Stimulated activated CD4-positive, alpha-beta T cell treated with anti-CD3 and anti-CD28 coated beads, Interleukin-4, amount 100 ng/mL, for 4 hours (primary cell): ENCODE measurements at places on chromosomes 4 and X.

GRCh38 chr4:86981789-86982188 is 47.0 kb downstream of the AFF1 start:
- DNase-seq: no peak

DNA sequence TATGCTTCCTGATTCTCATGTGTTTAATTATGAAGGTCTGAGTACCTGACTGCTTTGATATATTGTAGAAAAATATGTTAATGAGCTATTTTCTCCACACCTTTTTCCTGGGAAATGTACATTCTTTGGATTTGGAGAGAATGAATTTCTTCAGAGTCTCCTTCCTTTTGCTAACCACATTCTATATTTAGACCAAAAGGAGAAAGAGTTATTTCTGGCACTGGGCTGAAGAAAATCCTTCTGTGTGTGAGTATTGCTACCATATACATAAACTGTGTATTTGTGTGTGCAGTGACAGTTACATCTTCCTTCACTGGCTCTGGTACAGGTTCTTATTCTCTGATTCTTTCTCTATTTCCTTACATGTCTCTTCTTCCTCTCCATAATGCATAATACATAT is 44.5 kb upstream of the PGRMC2 start:
- no peak for DNase-seq

- no peak for DNase-seq
Observed at GRCh38 chr4:61201561-61201960, 1.4 kb downstream of the ADGRL3 start.

DNA sequence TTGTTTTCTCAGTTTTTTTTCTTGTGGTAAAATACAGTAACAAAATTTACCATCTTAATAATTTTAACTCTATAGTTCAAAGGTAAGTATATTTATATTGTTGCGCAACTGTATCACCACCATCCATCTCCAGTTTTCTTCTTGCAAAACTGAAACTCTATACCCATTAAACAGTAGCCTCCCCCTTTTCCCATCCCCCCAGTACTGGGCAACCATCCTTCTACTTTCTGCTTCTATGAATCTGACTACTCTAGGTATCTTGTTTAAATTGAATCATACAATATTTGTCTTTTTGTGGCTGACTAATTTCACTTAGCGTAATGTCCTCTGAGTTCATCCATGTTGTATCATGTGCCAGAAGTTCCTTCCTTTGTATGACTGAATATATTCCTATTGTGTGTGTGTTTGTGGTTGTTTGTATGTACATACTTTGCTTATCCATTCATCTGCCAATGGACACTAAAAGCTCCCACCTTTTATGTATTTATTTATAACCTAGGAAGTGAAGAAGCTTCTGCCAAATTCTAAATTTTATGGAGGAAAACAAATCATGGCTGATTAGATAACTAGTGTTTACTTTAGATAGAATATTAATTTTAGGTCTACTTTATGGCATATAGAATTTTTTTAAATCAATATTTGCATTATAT is 10.0 kb downstream of the ABHD18 start:
- no peak for DNase-seq

DNA sequence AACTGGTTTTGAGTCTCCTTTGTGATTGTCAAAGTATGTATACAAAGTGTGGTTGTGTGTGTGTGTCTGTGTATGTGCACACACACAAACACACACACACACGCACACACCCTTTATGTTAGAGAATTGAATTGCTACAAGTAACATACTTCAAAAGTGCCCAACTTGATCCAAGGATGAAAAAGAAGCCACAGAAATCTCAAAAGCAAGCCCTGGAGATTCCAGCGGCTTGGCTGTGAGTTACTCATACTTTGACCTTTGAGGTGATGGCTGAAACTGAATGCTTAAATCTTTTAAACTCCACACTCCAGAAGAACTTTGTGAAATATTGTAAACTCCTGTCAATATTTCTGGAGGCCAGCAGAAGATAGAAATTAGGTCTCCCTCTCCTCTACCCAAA is 168.4 kb upstream of the NRK start:
- no peak for DNase-seq

DNA sequence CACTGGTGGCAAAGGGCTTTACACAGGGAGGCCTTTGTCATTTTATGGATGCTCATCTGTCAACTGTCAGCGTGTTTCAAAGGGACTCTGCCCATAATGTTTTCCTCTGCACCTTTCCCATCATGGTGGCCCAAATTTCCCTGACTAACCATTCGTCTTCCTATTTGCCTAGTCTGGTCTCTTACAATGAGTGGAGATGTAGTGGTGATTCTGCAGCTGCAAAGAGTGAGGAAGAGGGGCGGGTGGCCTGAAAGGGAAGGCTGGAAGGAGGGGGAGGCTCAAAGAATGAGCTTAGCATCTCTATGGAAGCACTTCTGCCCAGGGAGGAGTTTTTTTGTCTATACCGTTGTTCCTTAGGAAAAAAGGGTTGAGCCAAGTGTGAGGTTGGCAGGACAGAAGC is 447.5 kb downstream of the NKX6-1 start:
- no peak for DNase-seq

DNA sequence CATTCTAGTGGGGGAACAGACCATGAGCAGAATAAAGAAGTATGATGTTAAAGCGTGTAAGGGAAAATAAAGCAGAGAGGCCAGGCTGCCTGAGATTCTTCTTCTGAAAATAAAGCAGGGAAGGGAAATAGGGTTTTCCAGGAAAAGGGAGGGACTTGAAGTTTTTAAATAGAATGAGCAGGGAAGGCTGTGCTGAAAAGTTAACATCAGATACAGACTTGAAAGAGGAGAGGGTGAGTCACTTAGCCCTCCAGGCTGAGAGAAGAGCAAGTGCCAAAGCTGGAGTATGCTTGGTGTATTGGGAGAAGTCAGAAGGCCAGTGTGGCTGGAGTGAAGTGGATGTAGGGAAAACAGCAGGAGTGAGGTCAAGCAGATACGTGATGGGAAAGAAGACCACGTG is 10.0 kb upstream of the PLK4 start:
- DNase-seq: no peak

- no peak for DNase-seq
Observed at GRCh38 chrX:11285651-11286050, 7.6 kb upstream of the AMELX start.

- no peak for DNase-seq
Observed at GRCh38 chr4:187770345-187770744, 225.2 kb upstream of the ZFP42 start.

DNA sequence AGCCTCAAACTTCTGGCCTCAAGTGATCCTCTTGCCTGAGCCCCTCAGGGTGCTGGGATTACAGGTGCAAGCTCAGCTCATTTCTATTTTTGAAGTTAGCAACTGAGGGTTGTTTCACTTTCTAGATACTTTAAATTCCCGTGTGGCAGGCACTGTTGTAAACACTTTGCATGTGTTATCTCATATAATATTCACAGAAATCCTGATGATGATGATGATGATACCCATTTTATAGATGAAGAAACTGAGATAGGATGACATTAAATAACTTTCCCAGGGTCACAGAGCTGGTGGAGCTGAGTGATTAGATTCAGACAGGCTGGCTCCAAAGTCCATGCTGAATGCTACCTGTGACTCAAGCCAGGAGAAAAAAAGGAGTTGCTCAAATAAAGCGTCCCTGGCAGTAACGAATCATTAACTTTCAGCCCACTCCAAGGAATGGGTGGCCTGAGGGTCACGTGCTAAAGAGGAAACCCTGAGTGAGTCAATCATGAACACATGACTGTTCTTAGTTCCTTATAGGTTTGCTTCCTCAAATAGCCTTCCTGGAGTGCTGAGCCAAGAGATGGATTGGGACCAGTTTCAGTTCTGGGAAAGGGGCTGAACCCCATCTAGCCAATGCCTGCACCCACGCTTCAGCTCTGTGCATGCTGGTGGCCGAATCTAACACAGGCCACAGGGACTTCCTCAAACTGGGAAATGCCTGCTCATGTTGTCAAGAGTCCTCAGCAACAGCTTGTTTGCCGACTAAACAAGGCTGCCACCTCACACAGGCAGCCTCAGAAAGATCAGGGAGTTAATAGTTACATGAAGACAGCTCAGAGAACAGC is 52.8 kb downstream of the RBM47 start:
- DNase-seq: no peak

DNA sequence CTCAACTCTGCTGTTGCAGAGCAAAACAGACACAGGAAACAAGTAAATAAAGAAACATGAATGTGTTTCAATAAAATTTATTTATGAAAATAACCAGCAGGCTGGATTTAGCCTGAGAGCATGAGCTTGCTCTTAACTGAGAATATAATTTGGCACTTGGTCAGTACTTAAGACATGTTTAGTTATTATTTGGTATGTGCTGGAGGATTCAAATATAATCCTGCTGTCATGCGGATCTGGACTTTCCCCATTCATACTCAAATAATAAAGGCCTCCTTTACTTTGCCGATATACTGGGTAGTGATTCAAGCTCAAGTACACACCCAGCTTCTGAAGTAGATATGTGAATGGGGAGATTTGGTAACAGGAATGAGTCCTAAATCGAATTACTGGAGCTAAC is 465.5 kb upstream of the HS3ST1 start:
- DNase-seq: no peak

GRCh38 chr4:158754385-158755180 is 14.2 kb upstream of the FNIP2 start:
- no peak for DNase-seq

- DNase-seq: no peak
Observed at GRCh38 chrX:68669094-68669860, 21.8 kb downstream of the STARD8 start.

DNA sequence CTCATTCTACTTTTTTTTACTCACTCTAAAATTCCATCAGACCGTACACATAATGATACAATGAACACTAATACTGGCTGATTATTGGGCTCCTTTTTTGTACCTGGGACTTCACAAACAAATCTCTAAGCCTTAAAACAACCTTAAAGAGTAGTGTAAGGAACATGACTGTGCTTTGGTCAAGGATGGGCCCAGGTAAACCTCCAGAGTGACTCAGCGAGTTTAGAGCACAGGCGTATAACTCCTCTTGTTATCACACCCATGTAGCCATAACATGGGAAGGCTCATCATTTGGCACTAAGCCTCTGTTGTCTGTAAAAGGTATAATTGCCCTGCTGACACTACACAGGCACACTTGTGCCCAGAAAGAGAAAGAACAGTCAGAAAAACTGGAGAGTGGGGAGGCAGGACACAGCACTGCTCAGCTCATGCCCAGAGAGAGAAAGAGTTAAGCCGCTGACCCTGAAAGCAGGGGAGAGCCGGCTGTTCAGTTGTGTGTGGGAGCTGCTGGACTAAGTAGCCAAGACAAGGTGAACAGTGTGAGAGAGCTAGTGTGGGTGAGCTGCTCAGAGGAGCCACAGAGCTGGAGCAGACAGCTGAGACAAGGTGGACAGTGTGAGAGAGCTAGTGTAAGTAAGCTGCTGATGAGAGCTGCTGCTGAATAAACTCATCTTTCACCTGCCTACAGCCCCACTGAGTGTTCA is 319.6 kb upstream of the BMP3 start:
- no peak for DNase-seq

- DNase-seq: no peak
Observed at GRCh38 chrX:68915778-68916177, 87.0 kb downstream of the EFNB1 start.

- peak; percentile 5 for DNase-seq
Observed at GRCh38 chrX:130330706-130331105, 9.0 kb upstream of the SLC25A14 start.

GRCh38 chr4:146040623-146041022 is 102.0 kb upstream of the ZNF827 start:
- DNase-seq: no peak

- DNase-seq: no peak
Observed at GRCh38 chr4:15920723-15921591, 17.6 kb downstream of the FGFBP1 start.

DNA sequence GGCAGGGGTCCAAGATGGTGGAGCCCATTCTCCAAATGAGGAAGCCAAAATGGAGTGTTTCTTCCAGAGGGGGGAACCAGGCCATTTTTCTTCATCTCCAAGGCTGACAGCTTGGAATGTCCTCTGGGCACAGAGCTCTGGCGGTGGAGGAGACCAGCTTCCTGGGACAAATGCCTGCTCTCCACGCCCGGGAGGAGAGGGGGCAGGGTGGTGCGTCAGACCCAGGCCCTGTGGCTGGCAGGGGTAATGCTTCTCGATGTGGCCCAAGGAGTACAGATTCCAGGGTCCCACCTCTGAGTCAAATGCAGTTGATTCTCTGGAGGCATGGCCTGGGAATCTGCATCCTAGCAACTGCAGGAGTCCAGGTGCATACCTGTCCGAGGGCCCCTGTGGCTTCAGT is 44.6 kb upstream of the ADRA2C start:
- no peak for DNase-seq

GRCh38 chrX:6307156-6307555 is 78.5 kb upstream of the NLGN4X start:
- no peak for DNase-seq

DNA sequence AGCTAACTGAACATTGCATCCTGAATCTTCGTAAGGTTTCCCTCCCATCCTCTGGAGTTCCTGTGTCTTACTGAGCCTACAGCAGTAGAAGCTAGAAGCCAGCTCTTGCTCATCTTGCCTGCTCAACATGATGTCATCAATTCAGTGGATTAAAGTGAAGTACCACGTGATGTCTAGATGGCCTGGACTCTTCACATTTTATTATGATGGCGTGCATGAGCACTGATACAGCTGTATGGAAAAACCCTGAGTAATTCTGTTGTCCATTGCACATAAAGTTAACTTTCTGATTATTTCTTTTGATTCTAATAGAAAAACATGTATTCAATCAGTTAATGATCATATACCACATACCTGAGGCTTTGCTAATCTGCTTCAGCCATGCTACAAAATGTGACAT is 2387.7 kb upstream of the TENM3 start:
- no peak for DNase-seq

DNA sequence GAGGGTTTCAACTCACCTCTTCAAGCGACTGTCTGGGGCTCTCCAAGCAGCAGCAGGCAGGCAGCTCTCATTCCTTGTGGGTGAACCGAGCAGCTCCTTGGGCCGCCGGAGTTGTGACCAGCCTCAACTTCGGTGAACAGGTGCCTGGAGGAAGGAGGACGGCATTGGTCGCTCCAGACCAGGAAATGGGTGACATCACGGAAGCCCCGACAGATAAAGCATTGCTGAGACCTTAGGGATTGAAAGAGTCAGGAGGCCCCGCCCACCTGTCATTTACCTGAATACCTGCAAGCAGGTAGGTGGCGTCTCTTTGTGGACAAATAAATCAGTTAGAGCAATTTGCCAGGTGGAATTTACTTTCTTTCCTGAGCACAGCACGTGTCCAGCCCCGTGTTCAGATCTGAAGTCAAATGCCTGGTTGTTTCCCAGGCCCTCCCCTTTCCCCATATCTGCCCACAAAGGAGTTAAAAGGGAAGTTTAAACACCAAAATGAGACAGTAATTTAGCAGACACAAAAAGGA is at the start of gene LNX1:
LNX1 (minus strand) TSS at position 115 of the 521 bp plus-strand sequence. CDS start 17,484 bp downstream, outside the sequence.
- no peak for DNase-seq

- no peak for DNase-seq
Observed at GRCh38 chrX:68254738-68255645, 178.3 kb downstream of the OPHN1 start.

DNA sequence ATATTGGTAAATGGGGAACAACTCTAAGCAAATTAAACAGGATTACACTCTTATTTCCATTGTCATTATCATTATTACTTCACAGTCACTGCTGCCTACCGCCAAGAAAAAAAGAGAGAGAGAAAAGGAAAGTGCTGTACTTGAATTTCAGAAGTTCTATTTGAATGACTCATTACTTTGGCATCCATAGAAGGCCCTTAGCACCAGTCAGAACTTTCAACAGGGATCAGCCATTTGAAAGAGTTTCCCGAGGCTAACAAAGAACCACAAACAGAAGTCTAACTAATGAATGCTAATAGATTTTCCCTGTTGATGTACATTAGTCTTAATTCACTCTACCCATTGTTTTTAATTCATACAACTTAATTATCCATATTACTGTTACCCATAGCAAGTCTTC is 116.3 kb downstream of the SHROOM4 start:
- no peak for DNase-seq

- DNase-seq: no peak
Observed at GRCh38 chr4:40327340-40327739, 7.8 kb upstream of the CHRNA9 start.
